ENCODE measurements at places on chromosomes 2 and 18.

- H3K36me3 ChIP-seq = no peaks in the 10 kb centered on the region
- peaks cover 32% of the 10 kb centered on the region for H3K4me1 ChIP-seq
- peak overlapping the region; percentile 96 for H3K4me3 ChIP-seq
- DNase-seq = peak; percentile 10
Measured at GRCh38 chr2:240136671-240137292, 677 bp upstream of the COPS9 start.

DNA sequence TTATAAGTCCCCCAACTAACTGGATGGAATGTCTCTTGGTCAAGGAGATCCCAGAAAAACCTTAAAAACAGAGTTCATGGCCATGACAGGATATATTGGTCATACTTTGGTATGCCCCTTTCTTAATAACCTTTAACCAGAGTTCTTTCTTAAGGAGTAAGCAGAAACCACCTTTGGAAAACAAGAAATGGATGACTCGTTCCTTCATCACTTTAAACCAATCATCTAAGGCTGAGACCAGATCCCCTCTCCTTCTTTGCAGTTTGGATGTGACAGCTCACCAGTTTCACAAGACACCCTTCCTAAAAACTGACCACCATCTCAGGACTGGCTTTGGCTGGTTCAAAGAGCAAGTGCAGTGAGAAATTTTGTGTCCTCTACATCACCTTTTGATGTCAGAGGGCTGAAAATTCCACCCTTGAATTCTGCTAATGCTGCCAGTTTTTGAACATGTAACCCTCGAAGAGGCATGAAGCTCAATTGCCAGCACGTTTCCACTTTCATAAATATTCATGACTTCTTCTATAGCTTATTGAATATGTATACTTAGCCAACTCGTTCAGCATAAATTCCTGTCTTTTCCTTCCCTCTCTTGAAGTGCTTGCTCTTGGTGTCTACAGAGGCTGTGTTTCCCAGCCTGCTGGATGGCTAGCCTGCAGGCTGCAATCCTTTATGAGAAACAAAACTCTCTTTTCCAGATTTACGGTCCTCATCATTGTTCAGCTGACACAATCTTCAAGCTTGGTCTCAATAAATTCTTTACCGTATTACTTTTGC is 1323.5 kb upstream of the TMEFF2 start:
- DNase-seq = no peak
- H3K27me3 ChIP-seq = no peaks in the 10 kb centered on the region
- H3K4me1 ChIP-seq = no peaks in the 10 kb centered on the region
- no peaks in the 10 kb centered on the region for H3K36me3 ChIP-seq
- no peak overlapping the region for H3K27ac ChIP-seq

DNA sequence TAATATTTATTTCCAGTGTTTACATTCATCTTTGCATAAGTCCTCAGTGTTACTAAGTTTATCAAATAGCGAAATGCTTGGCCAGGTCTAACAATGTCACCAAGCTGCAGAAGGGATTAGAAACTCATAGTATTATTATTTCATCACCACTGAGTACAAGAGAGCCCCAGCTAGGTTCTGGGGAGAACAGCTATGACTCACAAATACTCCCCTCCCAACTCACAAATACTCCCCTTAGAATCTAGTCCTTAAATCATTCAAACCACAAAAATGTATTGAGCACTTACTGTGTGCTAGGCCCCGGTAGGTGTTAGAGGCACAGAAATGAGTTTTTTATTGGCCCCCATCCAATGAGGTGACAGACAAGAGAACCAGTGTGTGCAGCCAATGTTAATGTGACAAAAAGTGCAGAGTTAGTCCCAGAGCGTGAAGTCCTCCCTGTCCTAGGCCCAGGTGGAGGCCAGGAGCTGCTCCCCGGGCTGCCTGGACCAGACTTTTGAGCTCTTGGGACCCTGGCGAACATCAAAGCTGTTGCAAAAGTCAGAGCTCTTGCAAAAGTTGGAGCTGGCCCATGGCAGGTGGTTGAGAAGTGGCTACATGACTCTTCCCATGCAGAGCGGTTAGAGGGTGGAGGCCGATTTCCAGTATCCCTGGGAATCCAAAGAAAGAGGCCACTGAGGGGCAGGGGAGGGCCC is 9.8 kb downstream of the STEAP3 start:
- H3K36me3 ChIP-seq = no peaks in the 10 kb centered on the region
- DNase-seq = no peak
- no peak overlapping the region for H3K4me3 ChIP-seq
- no peaks in the 10 kb centered on the region for H3K27me3 ChIP-seq
- H3K27ac ChIP-seq = no peak overlapping the region

- no peaks in the 10 kb centered on the region for H3K36me3 ChIP-seq
- H3K27ac ChIP-seq = peak overlapping the region; percentile 58
- peaks cover 18% of the 10 kb centered on the region for H3K4me1 ChIP-seq
- peak overlapping the region; percentile 85 for H3K4me3 ChIP-seq
- no peak for DNase-seq
Measured at GRCh38 chr2:112483042-112483473, 1.1 kb downstream of the TTL start.

DNA sequence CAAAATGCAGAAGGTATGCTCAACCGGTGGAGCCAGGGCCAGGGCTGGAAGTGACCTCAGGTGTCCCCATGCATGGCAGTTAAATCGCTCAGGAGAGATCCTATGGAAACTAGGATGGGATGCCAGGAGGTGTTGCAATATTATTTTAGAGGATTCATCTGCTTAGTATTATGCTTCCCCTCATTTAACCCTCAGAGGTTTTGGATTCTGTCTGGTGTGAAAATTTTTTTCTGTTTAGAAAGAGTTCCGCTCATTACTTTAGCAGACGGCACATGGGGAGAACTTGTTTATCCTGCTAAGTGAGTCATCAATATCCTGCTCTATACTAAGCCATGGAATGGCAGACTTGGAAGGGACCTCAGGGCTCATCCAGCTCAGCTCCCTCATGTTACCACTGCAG is 42.5 kb downstream of the TRIB2 start:
- H3K4me3 ChIP-seq = no peak overlapping the region
- peaks cover 4% of the 10 kb centered on the region for H3K4me1 ChIP-seq
- no peaks in the 10 kb centered on the region for H3K36me3 ChIP-seq
- no peak overlapping the region for H3K27ac ChIP-seq
- no peak for DNase-seq

GRCh38 chr2:27053776-27054175 is 2.3 kb downstream of the AGBL5 start:
- no peak overlapping the region for H3K27ac ChIP-seq
- peaks cover 27% of the 10 kb centered on the region for H3K36me3 ChIP-seq
- peaks cover 12% of the 10 kb centered on the region for H3K27me3 ChIP-seq
- no peak overlapping the region for H3K4me3 ChIP-seq
- peaks cover 22% of the 10 kb centered on the region for H3K4me1 ChIP-seq
- no peak for DNase-seq

GRCh38 chr2:202024871-202025270 is 8.8 kb upstream of the FZD7 start:
- H3K4me1 ChIP-seq = no peaks in the 10 kb centered on the region
- no peak for DNase-seq
- peaks cover 5% of the 10 kb centered on the region for H3K27me3 ChIP-seq

GRCh38 chr2:239465017-239466001 is 64.5 kb upstream of the HDAC4 start:
- no peaks in the 10 kb centered on the region for H3K36me3 ChIP-seq
- H3K4me3 ChIP-seq = no peak overlapping the region
- no peaks in the 10 kb centered on the region for H3K4me1 ChIP-seq

GRCh38 chr2:170235860-170236679 is 58.1 kb downstream of the MYO3B start:
- no peaks in the 10 kb centered on the region for H3K36me3 ChIP-seq
- peaks cover 11% of the 10 kb centered on the region for H3K27me3 ChIP-seq
- H3K4me3 ChIP-seq = no peak overlapping the region
- no peak for DNase-seq
- no peaks in the 10 kb centered on the region for H3K4me1 ChIP-seq

DNA sequence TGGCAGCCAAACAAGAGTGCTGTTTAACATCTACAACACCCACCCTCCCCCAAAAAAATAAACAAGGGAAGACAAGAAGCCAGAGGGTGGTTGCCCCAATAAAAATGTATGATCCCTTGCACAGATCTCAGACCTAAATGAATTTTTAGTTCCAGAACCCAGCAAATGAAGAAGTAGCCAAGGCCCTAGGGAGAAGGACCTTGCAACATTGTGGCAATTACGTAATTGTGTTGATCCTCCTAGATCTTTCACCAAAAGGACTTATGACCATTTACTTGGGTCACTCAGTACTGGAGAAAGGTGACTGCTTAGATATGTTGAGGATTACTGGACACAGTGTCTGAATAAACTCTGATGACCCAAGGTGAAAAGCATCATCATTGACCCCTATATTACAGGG is 1393.8 kb downstream of the LRP1B start:
- H3K27me3 ChIP-seq = no peaks in the 10 kb centered on the region
- no peaks in the 10 kb centered on the region for H3K36me3 ChIP-seq
- DNase-seq = no peak

- peaks cover 1% of the 10 kb centered on the region for H3K27me3 ChIP-seq
- peaks cover 7% of the 10 kb centered on the region for H3K36me3 ChIP-seq
- H3K4me3 ChIP-seq = no peak overlapping the region
- no peaks in the 10 kb centered on the region for H3K4me1 ChIP-seq
- no peak for DNase-seq
Measured at GRCh38 chr2:95264624-95265023, 9.6 kb upstream of the PROM2 start.

DNA sequence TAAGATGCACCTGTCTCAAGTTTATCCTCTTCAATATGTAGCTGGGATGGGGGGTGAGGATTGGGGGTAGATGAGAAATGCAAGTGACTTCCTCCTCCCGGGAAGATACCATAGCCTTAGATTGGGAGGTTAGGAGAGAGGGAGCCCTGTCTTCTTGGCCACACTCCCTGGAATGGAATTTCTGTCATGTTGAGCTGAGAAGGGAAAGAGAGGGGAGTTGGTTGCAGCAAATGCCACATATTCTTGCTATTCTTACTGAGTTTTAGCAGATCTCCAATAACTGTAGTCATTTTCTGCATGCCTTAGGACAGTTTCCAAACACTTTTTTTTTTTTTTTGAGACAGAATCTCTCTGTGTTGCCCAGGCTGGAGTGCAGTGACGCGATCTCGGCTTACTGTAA is 35.9 kb downstream of the TAF4B start:
- peaks cover 24% of the 10 kb centered on the region for H3K4me1 ChIP-seq
- no peak for DNase-seq
- peaks cover 13% of the 10 kb centered on the region for H3K36me3 ChIP-seq
- H3K27ac ChIP-seq = no peak overlapping the region

DNA sequence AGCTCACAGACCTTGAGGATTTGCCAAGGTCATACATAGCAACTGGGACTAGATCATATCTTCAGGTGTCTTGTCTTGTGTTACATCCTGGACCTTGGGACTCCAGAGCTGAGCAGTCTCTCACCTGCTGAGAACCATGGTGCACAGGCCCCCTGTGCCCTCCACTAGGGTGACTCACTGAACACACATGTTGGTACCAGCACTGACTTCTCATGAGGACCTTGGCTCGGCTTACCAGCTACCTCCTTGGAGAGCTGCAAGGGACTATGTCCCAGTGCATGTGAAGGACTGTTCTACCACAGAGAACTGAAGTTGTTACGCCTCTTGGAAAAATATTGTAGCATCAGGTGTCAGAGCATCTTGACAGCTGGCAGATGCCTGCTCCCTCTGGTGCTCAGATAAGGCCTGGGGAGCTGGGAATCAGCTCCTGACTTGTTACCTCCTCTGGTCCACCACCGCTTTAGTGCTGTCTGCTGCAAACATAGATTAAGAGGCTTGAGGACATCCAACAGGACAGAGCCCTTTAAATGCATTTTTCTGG is 72.1 kb downstream of the WDSUB1 start:
- H3K27ac ChIP-seq = no peak overlapping the region
- H3K27me3 ChIP-seq = no peaks in the 10 kb centered on the region
- no peak overlapping the region for H3K4me3 ChIP-seq
- peaks cover 30% of the 10 kb centered on the region for H3K4me1 ChIP-seq
- no peak for DNase-seq
- H3K36me3 ChIP-seq = peaks cover 4% of the 10 kb centered on the region

- H3K4me3 ChIP-seq = no peak overlapping the region
- H3K27me3 ChIP-seq = no peaks in the 10 kb centered on the region
- H3K27ac ChIP-seq = no peak overlapping the region
- H3K36me3 ChIP-seq = no peaks in the 10 kb centered on the region
- H3K4me1 ChIP-seq = no peaks in the 10 kb centered on the region
Measured at GRCh38 chr2:136104977-136105376, 13.0 kb downstream of the CXCR4 start.

- no peak overlapping the region for H3K27ac ChIP-seq
- no peak overlapping the region for H3K4me3 ChIP-seq
- H3K27me3 ChIP-seq = peaks cover 9% of the 10 kb centered on the region
- DNase-seq = no peak
- H3K36me3 ChIP-seq = no peaks in the 10 kb centered on the region
Measured at GRCh38 chr18:34932363-34932762, 108.8 kb upstream of the MAPRE2 start.

- no peaks in the 10 kb centered on the region for H3K36me3 ChIP-seq
- no peak overlapping the region for H3K27ac ChIP-seq
- no peak for DNase-seq
- H3K4me1 ChIP-seq = peaks cover 35% of the 10 kb centered on the region
- H3K4me3 ChIP-seq = no peak overlapping the region
Measured at GRCh38 chr18:23882616-23883276, 131.8 kb upstream of the TTC39C start.

GRCh38 chr2:151165105-151165684 is 96.5 kb downstream of the RBM43 start:
- H3K27ac ChIP-seq = no peak overlapping the region
- no peaks in the 10 kb centered on the region for H3K4me1 ChIP-seq
- H3K36me3 ChIP-seq = no peaks in the 10 kb centered on the region
- no peak for DNase-seq

DNA sequence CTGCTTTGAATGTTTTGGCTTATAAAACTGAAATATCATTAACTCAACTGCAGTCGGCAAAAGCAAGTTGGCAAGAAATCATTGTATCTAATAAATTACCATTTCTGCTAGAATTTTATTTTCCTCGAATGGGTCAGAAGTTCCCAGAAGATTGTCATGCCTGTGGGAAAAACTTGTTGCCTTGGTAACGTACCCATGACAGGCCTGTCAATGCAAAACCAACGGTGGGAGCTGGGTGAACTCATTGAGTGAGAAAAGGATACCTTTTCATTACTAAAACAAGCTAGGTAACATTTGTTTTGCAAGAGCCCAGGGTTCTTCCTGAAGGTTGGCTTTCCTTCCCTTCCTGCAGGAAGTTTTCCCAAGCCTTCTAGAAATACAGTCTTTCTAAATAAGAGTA is 9.5 kb downstream of the PLB1 start:
- H3K4me1 ChIP-seq = peaks cover 2% of the 10 kb centered on the region
- no peak for DNase-seq
- no peak overlapping the region for H3K4me3 ChIP-seq
- no peak overlapping the region for H3K27ac ChIP-seq
- H3K27me3 ChIP-seq = peaks cover 2% of the 10 kb centered on the region
- H3K36me3 ChIP-seq = no peaks in the 10 kb centered on the region

GRCh38 chr2:9032121-9032520 is 28.6 kb upstream of the MBOAT2 start:
- no peak for DNase-seq
- H3K4me1 ChIP-seq = peaks cover 8% of the 10 kb centered on the region
- H3K36me3 ChIP-seq = no peaks in the 10 kb centered on the region
- no peak overlapping the region for H3K27ac ChIP-seq
- peaks cover 37% of the 10 kb centered on the region for H3K27me3 ChIP-seq
